ENCODE measurements at places on chromosomes 12 and 14.

- peak; percentile 57 for DNase-seq
Measured at GRCh38 chr14:72742118-72742837, 151.6 kb downstream of the DPF3 start.

DNA sequence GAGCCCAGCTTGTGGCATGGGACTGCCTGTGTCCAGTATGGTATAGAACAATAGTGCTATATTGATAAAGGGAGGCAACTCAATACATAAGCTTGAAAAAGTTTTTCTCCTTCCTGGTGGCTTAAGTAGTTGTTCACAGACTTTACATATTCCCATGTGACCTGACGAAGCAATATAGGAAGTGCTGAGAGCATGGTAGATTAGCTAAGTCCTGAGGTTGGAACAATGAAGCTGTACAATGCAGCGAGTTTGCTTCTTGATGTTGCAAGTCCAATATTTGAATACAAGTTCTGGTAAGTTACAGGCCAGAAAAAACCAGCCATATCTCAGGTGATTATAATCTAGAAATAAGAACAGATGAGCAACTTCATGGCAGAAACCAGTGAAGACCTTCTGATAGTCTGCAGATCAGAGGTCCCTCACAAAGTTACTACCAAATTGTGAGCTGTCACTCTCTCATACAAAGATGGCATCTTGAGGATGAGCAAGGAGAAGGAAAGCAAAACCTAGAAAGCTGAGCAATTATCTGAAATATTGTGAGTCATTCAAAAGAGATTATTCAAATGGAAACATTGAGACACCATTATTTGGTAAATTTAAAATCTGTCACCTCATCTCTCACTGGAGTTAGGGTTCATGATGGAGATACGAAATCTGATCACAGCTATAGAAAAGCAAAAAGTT lies 72.9 kb upstream of the BTG1 start:
- no peak for DNase-seq

DNA sequence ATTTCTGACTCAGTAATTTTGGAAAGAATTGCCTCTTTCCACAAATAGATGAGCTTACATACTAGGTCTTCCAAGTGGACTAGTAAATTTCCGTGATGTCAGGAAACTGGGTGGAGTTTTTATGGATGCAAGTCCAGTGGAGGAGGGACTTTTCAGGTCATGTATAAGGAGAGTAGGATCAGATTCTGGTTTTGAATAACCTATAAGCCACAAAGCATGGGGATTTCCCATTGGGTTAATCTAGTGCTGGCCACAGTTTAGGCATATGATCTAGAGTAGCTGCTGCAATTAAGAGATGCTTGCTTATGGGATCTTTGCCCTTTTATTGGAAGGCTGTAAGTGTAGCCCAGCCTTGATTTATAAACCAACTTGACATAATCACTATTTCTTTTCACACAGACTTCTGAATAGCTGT lies 33.8 kb downstream of the STK38L start:
- DNase-seq, result no peak

DNA sequence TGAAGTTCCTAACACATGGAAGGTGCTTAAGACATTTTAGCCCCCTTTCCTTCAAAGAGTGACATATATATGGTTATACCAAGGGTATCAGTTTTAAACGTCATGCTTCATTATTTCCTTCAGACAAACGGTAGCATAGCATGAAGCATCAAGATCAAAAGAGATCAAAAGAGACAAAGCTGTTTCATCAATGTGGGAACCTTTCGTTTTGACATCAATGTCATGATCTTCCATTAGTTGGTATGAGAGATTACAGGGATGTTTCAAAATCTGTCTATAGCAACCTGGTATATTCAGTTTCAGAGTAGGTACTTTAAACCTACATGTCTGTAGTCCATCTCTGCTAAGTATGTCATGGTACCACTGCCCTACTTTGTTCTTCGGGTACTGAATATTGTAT lies 28.3 kb downstream of the PUS7L start:
- DNase-seq, result no peak
